ENCODE measurements at places on chromosomes 16 and 17.
A peak's percentile ranks its signal among the peaks of the same experiment; 100 is the strongest.

GRCh38 chr17:72119873-72120641 lies 763 bp upstream of the SOX9 start:
- no peak for DNase-seq

DNA sequence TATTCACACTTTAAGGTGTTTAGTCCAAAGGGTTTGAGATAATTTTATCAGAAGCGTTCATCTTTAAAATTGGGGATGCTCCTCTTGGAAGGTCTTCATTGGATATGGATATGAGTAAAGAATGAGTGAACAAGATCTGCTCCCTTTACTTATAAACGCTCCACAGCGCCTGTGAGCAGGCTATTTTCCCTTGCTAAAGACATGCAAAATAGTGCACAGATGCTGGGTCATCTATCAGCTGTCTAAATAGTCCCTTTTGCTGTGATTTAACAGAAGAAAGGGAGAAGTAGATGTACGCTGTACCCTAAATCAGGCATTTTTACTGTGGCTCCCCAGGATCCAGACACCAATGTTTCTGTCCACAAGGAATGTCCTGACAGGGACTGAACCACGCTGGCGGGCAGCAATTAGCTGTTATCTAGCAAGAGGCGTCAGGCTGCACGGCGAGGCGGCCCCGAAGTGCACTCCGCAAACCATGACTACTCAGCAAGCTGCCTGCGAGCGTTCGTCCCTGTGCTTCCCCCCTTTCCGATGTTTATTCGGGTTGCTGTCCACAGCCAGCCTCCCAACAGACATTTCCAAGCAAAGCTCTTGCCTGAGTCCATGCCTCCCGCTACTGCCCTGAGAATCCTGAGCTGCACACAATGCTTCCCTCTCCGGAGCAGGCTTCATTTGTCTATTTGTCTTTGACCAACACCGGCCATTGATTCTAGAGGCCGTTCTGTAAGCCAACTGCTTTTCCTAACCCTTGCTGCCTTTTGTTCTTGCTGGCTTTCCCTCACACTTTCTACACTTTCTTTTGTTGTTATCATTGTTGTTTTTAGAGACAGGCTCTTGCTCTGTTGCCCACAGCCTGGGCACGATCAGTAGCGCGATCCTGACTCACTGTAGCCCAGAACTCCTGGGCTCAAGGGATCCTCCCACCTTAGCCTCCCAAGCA lies 55.7 kb upstream of the CNEP1R1 start:
- DNase-seq, result no peak

- DNase-seq, result no peak
Measured at GRCh38 chr17:48299760-48300159, 130.3 kb downstream of the SKAP1 start.

DNA sequence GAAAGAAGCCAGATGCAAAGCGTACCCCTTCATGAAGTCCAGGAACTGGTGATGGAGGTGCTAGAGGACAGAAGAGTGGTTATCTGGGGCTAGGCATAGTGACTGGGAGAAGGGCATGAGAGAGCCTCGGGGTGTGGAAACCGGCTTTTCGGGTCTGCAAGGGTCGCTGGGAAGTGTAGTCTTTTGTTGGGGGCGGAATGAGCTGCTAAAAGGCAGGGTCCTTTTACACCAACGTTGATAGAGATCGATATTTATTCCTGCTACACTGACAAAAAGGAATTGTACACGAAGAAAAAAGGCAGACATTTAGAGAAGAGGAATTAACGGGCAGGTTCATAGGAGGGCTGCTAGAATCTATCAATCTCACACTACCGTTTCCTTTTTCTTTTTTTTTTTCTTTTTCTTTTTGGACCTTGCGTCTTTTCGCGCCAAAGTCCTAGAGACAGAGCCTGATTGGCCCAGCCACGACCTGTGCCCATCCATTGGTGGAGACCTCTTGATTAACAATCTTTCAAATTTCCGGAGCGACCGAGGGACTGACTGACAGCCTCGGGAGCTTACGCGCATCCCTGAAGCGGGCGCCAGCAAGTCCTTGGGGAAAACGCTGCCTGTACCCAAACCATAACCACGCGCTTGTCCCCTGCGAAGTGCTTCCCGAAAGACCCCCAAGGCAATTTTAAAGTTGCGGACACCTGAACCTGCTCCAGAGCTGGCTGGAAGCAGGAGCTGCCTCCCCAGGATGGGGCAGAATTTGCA lies 27.7 kb upstream of the DHRS7B start:
- peak; percentile 20 for DNase-seq

DNA sequence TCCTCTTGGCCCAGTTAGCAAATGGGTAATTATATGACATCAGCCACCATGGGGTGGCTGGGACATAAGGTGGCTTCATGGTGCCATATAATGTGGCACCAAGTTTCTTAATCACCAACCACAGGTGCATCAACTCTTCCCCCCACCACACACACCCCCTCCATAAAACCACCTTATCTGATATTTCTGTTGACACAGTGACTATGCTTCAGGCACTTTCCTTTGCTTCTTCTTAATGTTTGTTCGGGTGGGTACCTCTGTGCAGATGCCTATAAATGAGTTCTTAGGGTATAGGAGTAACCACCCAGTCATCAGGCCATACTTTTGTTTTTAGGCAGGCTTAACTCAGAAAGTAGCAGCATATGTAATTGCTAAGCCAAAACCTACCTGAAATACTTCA lies 29.5 kb downstream of the RNF43 start:
- no peak for DNase-seq
